Dermis blood vessel endothelial cell (primary cell): ENCODE measurements at places on chromosomes 6 and 20.

- no peak for DNase-seq
Measured at GRCh38 chr6:129429956-129430355, 280.0 kb downstream of the ARHGAP18 start.

DNA sequence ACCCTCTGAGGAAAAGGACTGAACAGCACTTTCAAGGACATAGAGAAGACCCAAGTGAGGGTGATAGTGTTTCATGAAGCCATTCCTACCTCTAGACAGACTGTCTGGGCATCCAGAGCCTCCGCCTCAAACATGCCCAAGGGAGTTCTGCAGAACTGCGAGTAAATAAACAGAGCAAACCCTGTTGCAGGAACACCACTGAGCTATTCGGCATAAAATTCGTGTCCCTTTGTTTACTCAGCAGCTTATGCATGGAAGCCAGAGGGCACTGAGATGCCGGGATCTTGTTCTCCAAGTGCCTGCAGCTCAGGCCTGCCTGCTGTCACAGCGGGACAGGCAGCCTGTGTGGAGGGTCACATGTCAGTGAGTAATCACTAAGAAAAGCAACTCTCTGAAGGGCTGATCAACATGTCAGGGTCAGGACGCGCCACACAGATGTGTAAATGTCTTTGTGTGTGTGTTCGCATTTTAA is 164.9 kb upstream of the HEY2 start:
- DNase-seq: peak; percentile 37

DNA sequence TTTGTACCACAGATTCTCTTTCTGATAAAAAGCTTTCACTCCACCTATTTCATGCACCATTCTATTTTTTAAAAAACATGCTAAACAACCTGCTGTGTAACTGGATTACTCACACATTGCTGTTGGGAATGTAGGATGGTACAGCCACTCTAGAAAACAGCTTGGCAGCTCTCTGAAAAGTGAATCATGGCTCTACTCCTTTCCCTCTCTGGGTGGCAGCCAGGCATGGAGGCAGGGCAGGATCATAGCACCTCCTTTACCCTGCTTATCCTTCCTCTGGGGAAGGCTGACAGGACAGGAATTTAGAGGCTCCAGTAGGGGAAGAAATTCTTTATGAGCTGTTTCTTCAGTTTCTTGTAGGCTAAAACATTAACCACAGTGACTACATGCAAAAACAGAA is 6.7 kb upstream of the VNN2 start:
- no peak for DNase-seq

DNA sequence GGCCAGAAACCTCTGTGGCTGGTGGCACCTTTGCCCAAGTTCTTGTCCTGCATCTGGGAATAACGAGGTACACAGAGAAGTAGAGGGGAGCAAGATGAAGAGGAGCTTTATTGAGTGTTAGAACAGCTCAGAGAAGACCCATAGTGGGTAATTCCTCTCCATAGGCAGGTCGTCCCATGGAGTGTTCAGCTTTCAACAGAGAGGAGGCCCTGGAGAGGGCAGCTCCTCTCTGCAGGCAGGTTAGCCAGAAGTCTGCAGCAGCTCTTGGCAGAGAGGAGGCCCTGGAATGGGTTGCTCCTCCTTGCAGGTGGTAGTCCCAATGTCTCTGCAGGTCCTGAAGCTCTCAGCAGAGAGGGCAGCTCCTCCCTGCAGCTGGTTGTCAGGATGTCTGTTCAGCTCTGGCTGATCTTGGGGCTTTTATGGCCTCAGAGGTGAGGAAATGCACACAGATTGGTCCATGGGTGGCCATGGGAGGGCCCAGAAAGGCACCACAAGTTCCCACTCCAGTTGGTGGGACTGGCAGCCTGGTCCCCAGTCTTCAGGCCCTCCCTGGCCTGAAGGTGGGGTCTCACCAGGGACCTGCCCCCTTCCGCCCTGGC is 89.0 kb downstream of the IPCEF1 start:
- DNase-seq: no peak

- DNase-seq: no peak
Measured at GRCh38 chr6:120990866-120991265, 343.4 kb downstream of the TBC1D32 start.

GRCh38 chr6:96058082-96058481 is 42.3 kb downstream of the FUT9 start:
- no peak for DNase-seq

DNA sequence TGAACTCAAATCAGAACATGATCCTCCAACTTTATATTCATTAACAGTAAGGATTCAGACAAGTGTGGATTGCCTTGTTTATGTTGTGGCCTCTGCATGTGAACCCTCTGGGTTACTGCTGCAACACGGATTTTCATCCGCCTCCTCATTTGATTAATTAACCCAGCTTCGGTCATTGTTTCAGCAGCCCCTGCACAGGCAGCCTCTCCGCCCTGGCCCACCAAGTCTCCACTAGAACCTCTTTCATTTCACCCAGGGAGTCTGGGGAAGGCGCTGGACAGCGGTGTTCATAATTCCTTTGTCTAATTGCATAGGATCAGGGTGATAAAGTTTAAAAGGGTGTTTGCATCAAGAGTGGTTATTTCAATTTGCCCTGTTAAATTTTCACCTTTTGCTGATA is 15.7 kb downstream of the NKX2-2 start:
- DNase-seq: no peak

GRCh38 chr20:25592135-25592852 is 7.0 kb upstream of the NINL start:
- no peak for DNase-seq

DNA sequence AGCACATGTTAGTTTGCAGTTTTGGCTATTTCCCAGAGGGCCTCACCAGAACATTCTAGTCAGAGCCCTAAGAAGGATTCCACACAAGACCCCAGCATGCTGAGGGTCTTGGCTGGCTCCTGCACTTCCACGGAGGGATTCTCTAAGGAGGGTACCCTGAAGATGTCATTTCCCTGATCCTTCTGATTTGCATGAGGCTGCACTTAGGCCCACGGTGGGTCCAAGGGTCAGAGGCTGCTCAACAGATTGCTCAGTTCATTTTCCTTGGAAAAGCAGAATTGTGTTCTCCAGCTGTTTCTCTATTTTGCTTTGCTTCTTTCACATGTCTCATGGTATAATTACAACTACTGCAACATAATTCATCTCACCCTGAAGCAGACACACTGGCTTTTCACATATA is 22.2 kb downstream of the PREP start:
- DNase-seq: no peak

DNA sequence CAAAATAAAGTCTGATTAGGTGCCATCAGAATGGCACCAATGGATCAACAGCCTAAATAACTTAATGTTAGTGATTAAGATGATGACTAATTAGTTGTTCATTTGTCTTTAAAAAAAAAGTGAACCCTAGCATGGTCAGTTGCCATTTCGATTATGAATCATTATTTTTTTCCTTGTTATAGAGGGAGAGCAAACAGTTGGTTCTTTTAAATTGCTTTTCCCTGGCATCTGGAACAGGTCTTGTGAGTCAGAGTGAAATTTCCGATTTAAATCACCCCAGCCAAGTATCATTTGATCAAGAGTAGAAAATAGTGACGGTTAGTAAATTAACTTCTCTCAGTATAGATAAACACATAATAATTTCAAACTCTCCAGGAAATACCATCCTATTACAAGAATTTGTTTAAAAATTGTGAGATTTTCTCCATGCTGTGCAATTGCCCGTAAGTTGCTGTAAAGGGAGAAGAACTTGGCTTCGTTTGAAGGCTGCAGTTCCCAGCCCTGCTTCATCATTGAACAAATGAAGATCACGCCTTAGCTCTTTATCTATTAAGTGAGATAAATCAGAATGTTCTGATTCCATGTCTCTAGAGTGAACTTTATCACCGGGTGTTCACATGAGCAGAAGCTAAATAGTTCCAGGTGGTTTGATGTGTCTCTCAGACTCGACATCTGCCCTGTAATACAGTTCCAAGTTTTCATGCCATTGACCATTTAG is 741.3 kb downstream of the DOK5 start:
- no peak for DNase-seq

DNA sequence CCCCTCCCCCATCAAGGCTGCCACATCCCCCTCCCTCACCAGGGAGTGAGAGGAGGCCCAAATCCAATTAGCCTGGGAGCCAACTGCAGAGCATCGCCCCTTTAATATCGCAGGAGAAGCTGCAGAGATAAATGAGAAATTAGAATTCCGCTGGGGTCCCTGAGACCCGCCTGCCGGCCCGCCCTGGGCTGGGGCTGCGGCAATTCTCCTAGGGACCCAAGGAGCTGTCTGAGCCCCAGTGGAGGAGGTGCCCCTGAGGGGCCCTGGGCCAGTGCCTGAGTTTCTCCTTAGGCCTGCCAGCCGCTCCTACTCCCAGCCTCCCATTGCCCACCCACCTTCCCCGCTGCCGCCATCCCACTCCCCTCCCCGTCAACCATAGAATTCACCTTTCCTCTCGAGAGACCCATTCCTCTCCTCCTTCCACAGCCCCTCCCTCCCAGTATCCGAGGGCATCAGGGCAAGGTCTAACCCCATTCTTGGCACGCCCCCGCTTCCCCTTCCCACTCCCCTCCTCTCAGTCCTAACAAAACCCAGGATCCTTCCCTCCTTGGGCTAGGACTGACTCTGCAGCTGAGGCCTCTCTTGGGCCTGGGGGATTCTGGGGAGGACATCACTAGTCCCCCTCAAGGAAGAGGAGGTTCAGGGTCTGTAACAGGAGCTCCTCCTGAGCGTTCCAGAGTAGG is 20.0 kb upstream of the CDH22 start:
- DNase-seq: no peak

DNA sequence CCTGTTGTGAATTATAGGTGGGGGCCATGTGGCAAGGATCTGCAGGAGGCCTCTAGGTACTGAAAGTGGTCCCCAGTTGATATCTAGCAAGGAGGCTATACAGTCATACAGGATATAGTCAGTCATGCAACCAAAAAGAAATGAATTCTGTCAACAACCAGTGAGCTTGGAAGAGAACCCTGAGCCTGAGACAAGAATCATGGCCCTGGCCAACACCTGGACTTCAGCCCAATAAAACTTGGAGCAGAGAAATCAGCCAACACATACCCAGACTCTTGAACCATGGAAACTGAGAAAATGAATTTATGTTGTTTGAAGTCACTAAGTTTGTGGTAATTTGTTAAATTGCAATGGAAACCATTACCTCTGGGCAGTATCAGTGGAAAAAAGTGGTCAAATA is 370.2 kb downstream of the KIF16B start:
- no peak for DNase-seq

GRCh38 chr6:162068340-162068739 is 659.2 kb downstream of the PRKN start:
- no peak for DNase-seq

- peak; percentile 95 for DNase-seq
Measured at GRCh38 chr6:77457720-77458349, 5.5 kb downstream of the HTR1B start.

DNA sequence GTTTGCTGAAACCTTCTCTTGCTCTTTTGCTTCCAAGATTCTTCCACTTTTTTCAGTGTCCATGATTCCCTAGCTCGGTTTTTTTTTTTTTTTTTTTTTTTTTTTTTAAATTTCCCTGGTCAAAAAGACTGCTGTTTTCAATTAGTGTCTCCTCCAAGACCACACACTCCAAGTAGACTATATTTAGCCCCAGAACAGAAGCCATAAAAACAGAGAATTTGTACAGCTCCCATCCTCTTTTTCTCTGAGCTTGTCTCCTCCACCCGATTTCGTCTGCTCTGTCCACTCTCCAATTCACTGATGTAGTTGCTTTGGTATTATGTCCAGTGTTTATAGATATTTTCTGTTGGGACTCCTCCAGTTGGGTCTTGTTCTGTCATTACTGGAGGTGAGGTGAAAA is 37.6 kb downstream of the RSPH3 start:
- no peak for DNase-seq

- no peak for DNase-seq
Measured at GRCh38 chr20:48687117-48687800, 140.5 kb downstream of the PREX1 start.

DNA sequence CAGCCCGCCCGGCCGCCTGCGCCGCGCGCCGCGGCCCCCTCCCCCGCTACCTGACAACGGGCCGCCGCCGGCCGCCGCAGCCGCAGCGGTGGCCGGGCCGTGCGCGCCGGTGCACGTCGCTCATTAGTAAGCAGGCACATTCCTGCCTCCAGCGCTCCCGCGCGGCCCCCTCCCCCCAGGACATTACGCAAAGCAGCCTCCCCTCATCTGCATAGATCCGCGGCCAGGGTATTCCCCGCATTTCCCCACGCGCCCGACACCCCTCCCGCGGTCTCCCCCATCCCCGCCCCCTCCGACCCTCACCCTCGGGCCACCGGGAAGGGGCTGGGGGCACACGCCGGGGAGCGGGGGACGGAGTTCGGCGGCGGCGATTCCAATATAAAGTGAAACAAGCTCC is at the start of gene HIVEP2:
HIVEP2 (minus strand) TSS at position 128 of the 397 bp plus-strand sequence. CDS start 170,438 bp downstream, outside the sequence.
- peak; percentile 90 for DNase-seq

DNA sequence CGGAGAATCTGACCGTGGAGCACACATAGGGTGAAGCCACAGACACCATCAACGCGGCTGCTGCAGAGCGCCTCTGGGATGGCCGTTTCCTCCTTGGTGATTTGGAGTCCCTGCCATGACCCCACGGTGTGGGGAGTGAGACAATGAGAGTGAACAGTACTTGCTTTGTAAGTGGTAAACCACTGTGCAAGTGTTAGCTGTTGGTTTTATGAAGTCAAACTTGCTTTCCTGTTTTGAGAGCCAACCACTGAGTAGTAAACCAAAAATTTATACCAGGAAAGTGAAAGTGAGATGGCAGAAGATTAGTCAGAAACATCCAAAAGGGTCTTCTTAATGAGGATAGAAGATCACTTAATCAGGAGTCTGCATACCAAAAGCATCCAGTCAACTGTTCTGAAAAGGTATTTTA is 160.7 kb downstream of the FOXC1 start:
- DNase-seq: no peak

- DNase-seq: no peak
Measured at GRCh38 chr6:69953491-69953890, 87.1 kb downstream of the COL19A1 start.

DNA sequence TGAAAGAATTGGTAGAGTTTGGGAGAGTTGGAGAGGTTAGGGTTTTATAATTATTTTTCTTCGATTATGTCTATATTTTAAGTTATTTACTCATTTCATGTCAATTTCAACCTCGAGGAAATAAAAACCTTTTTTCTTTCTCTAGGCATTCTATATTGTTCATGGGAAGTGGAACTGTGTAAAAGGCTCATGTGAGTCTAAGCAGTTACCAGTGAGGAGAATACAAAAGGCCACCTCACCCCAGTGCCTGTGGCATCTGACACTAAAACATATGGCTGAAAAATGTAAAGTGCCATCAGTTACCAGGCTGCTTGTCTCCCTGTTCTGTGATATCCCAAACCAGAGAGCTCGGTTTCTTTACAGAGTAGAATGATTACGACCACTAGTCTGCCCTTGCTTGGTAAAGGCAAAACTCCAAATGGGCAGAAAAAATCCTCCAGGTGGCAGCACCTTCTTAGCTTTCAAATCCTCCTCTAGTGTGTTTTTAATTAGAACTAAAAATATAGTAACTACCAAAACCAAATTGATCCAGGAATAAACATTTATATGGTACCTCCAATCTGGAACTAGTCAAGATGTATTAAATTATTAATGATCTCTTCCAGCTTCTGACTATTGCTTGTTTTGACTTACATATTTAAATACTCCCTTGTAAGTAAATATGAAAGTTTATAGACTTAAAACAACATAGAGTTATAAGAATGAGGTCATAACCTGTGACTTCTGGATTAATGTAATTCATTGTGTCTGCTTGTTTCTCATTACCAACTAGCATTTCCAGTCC is 122.6 kb upstream of the MCHR2 start:
- DNase-seq: peak; percentile 88
